ENCODE measurements at places on chromosomes 7 and 10.

DNA sequence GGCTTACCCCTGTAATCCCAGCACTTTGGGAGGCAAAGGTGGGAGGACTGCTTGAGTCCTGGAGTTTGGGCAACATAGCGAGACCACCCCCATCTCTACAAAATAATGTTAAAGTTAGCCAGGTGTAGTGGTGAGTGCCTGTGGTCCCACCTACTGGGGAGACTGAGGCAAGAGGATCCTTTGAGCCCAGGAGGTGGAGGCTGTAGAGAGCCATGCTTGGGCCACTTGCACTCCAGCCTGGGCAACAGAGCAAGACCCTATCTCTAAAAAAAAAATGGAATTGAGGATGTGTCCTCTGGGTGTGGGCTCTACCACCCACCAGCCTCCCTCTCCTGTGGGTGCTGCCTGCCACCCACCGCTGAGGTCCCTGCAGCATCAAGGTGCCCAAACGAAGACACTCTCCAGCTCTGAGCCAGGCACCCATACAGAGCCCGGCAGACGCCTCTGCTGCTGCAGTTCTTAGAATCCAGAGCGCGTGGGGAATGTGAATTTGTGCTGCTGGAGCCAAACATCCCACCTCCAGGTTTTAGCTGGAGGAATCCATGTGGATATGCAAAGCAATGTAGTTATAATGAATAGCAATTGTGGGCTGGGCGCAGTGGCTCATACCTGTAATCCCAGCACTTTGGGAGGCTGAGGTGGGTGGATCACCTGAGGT, 176.0 kb upstream of the TNRC18 start:
- DNase-seq = no peak

GRCh38 chr10:132872658-132873057, 69.7 kb downstream of the CFAP46 start:
- DNase-seq = no peak

- DNase-seq = no peak
Measured at GRCh38 chr10:44557596-44558191, 172.8 kb upstream of the CXCL12 start.

DNA sequence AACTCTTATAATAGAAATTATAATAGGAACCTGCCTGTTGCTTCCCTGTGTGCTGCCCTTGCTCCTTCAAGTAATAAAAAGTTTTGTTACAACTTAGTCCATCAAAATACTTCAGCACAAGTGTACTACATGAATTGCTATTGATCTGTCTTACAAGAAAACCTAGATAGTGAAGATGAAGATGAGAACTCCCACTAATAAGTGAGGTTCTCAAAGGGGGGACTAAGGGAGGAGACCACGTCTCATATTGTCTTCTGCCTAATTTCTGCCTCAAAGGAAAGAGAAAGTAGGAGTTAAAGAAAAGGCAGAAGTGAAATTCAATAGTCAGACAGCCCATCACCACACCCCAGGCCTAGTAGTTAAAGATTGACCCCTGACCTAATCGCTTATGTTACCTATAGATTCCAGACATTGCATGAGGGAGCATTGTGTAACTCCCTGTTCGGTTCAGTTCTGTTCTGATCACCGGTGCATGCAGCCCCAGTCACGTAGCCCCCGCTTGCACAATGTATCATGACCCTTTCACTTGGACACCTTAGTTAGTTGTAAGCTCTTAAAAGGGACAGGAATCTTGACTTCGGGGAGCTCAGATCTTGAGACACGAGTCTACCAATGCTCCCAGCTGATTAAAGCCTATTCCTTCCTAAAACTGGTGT, 18.2 kb upstream of the CHST3 start:
- no peak for DNase-seq

- no peak for DNase-seq
Measured at GRCh38 chr7:152882576-152883310, 123.2 kb downstream of the ACTR3B start.

DNA sequence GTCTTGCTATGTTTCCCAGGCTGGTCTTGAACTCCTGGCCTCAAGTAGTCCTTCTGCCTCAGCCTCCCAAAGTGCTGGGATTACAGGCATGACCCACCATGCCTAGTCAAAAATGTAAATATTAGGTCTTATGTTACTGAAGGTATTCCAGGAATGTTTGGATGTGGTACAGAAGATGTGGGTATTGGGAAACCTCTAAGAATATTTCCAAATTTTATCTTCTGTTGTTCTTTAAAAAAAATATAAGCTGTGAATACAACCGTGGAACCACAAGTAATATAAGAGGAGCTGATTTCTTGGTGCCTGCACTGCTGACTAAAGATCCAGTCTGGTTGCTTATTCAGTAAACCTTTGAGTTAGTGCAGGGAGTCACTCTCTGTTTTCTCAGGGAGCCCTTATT, 178.3 kb downstream of the AUTS2 start:
- no peak for DNase-seq

DNA sequence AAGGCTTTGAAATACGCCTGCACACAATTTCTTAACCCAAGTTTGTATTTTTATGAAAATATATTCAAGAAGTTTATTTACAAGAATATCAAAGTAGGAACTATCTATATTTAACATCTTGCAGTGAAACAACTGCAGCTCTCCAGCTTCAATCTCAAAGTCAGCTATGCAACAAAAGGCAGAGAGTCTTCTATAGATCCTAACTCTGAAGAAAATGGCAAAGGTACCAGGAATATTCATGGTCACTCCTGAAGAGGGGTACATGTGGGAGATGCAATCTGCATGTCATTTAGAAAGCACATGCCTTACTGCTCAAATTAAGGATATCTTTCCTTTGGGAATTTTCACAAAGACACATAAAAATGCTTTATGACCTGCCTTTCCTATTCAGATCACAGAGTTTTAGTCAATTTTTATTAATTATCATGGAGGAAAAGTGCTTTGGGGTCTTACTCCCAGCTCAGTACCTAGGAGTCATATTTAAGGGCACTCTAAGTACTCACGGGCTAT, 1.5 kb downstream of the ANK3 start:
- DNase-seq = no peak

- DNase-seq = no peak
Measured at GRCh38 chr10:3363311-3364045, 190.9 kb upstream of the PITRM1 start.

DNA sequence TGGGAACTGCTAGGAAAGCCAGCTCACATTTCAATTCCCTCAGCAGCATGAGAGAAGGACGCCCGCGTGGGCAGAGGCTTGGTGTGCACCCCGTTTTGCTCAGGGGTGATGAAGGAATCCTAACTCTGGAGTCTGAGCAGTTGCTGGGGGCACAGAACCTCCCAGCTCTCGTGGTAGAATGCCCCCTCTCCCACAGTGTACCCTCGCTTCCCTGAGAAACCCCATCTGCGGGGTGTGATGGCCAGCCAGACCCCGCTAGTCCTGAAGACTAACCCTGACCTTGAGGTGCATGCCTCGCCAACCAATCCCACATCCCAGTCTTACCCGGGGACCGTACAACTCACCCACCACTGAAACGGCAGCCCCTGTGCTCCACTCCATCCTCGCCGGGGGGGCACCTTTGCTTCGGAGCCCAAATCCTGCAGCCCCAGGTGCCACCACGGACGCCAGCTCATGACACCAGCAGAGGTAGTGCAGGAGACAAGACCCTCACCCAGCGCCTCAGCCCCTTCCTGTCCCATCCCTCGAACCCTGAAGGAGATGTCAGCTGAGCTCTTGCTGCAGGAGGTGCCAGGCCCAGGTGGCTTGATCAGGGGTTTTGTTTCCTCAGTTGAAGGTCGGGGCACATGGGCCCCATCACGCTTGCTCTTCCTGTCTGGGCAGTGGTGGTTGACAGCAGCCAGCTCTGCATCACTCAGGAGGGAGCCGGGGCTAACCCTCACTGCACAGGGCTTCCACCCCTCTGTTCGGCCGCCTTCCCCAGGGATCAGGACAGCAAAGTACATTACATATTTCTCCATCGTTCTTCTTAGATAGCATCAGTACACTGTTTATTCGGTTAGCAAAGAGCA, 236.5 kb downstream of the MGMT start:
- DNase-seq = no peak

DNA sequence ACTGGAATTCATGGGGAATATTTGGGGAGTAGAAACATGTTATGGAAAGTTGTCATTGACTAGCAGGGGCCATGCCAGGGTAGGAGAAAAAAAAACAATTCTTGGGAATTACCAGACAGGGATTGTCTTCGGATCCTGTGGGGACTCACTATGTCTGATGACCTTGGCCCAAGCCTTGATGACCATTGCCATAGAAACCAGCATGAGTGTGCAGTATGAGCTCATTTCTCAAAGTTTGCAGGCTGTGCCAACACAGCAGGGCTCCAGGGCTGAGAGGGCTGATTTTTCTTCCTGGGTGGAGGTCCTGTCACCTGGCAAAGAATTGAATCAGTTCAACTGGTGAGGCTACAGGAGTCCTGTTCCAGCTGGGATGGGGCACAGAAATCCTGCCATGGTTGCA, 198.3 kb downstream of the ADRA2A start:
- DNase-seq = no peak

- DNase-seq = no peak
Measured at GRCh38 chr7:89377219-89377618, 581.7 kb upstream of the TEX47 start.

DNA sequence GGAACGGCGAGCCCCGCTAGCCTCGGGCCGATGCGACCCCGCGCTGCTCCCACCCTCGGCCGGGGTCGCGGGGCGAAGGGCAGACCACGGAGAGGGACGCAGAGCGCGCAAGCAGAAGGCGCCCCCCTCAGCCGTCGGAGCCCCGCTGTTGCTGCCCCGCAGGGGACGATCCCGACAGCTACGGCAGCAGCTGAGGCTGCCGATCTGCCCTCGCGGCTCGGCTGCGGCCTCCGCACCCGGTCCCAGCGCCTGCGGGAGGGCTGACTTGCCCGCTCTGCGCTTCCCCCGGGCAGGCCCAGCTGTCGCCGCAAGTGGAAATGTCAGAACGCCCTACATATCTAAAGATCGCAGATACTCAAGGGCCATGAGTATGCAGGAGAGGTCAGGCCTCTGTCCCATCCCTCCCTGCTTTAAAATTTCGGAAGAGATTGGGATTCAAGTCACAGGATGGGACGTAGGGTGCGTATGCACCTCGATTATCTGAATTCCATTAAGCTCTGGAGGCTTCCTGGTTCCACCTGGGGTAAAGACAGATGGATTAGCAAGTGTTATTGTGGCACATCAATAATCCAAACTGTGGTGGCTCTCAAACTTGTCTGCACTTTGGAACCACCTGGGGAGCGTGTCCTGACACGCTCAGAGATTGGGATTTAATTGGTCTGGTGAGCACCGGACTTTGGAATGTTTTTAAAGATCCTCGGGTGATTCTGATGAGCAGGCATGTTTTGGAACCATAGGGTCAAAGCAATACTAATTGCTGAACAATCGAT, at the start of gene CRPPA:
CRPPA (minus strand) TSS at position 206 of the 770 bp plus-strand sequence. CDS start 216 bp downstream, outside the sequence.
- no peak for DNase-seq

- DNase-seq = no peak
Measured at GRCh38 chr10:98924526-98924925, 311.1 kb downstream of the HPSE2 start.

GRCh38 chr10:77285529-77286182, 352.0 kb downstream of the KCNMA1 start:
- no peak for DNase-seq

DNA sequence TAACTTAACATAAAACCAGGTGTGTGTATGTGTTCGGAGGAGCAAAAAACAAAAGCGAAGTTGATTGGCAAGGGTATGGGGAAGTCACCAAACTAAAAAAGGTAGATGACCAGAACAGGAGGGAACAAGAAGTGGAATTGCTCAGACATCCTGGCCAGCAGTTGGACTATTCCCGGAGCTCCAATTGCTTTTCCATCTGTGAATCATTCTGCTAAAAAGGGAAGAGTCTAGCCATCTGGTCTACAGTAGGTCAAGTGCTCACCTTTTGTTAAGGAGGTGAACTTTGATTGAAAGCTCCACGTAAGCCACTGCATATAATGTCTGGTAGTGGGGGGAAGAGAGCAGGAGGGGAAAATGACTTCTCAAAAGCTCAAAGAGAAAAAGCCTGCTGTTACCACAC, 50.0 kb upstream of the BET1 start:
- DNase-seq = no peak

- DNase-seq = no peak
Measured at GRCh38 chr7:22295402-22296264, 61.3 kb downstream of the RAPGEF5 start.

DNA sequence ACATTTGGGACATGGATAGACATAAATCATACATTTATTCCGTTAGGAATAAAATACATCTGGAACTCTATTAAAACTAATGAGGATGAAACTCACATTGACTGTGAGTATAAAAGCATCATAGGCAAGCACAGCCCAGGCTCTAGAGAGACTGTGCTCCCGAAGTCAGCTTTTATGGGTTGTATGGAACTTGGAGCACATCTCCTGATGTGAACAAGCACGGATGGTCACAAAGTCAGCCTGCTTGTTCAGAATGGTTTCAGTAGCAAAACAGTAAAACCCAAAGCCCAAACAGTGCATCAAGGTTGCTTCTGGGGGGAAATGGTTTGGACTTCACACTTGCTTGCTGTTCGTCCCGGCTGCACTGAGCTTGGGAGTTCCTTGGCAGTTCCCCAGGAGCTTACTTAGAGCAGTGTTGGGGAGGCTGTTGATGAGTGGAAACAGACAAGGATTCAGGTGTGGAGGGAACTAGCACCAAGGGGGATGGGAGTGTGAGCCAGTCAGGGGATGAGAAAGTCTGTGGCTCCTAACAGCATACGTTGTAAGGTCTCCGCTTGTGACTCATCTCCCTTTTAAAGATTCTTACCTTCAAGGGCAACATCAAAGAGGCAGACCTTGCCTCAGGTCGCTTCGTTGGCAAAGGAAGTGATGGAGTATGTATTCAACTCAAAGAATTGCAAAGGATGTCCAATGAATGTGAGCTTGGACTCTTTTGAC, 19.7 kb upstream of the ITGA8 start:
- DNase-seq = no peak

DNA sequence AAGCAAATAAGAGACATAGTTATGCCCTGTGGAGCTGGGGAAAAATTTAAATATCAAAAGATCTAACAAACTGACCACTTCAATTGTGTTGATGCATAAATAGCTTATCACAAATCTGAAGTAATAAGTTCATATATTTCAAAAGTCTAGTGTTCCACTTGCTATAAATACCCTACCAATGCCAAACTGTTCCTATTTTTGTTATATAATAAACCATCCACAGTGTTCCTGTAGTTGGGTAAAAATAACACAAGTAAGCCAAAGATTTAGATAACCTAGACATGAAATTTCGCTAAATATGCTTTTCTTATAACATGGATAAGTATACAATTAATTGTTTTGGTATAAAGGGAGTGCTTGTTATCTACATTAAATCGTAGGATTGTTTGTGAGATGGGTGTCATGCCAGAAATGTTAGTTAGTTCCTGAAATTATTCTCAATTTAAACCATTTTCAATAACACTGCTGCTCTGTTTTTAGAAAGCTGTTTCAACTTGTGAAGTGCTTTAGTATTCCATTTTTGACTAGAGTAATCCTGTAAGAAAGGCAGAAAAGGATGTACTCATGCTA, 85.5 kb downstream of the CACNA2D1 start:
- no peak for DNase-seq

GRCh38 chr10:100334762-100335161, 4.7 kb upstream of the PKD2L1 start:
- no peak for DNase-seq

All from stimulated activated CD8-positive, alpha-beta memory T cell treated with anti-CD3 and anti-CD28 coated beads, Interleukin-4, amount 100 ng/mL, for 1 hour (primary cell).